ENCODE measurements at places on chromosomes 1 and 21. TPM values are rescaled to one million over a fixed set of nuclear protein-coding genes. Genes with fewer than 3 reads are reported as not detected.

Gene PRAMEF26
- not detected for total RNA-seq

Gene NPHP4
- 5.5 TPM for total RNA-seq

Gene PRAMEF25
- not detected for total RNA-seq

Gene MMEL1
- not detected for total RNA-seq

Gene CFHR5
- not detected for total RNA-seq

Gene SPRR2D
- total RNA-seq = not detected

Gene CD58
- 20.8 TPM for total RNA-seq

Gene GIPC2
- total RNA-seq = 0.02 TPM

Data from A549 treated with CpdA at 1 μM for 4 hours (cell line).